ENCODE measurements at places on chromosomes 4 and X.

DNA sequence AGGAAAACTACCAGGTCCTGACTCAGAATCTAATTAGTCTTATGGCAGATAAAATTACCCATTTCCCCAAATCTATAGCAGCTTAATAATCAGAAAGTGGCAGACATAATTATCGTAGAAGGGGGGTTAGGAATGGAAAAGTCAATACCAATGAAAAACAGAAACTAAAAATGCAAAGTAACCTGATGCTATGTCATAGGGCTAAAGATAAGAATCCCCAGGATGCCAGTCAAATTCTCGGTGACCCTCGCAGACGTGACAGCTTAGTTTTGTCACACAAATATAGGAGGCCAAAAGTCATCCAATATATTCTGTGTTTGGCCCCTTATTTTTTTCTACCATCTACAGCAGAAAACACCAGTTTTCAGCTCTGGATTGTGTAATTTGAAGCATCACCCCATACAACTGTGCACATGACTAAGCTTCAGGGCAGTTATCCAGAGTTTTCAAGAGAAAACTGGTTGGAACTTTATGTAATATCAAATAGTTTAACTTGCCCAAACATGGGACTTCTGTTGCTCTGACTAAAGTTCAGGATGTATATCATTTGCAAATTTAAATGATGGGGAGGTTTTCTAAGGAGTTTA lies 30.9 kb downstream of the RASSF6 start:
- peak; percentile 19 for DNase-seq

DNA sequence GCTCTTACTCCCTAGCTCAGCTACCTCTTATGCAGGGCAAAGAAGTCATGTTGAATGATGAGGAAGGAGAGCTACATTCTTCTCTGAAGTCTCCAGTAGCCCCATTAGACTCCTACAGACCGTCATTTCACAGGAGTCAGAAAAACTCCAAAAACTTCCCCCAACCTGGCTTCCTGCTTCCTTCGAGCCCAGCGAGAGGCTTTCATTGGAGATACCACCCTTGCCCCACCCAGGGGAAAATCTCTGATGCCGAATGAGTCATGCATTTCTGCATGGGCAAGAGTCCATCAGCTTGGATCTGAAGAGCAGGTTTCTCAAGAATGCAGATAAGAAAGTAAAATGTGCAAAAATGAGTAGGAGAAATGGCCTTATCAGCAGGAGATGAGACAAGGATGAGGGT lies 53.0 kb downstream of the ARSF start:
- no peak for DNase-seq

- DNase-seq = no peak
Observed at GRCh38 chr4:148808416-148808815, 366.2 kb upstream of the NR3C2 start.

GRCh38 chr4:74105656-74106280 lies 6.8 kb upstream of the CXCL2 start:
- no peak for DNase-seq

DNA sequence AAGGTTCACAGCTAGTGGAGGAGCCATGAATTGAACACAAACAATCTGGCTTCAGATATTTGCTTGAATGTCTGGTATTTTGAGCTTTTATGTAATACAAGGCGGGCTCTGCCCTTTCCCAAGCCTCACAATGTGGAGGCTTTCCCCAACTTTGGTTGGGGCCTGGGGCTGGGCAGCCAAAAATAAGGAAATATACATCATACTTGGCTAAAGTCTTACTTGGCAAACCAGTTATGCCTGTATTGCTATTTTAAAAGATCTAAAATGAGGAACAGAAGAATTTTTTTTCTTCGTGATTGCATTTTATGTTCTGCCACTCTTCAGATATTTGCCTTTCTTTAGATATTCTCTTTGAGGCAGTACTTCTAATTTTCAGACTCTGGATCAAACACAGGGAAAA lies 26.1 kb downstream of the ARFIP1 start:
- no peak for DNase-seq

- DNase-seq = no peak
Observed at GRCh38 chrX:69807400-69807799, 191.5 kb downstream of the EDA start.

DNA sequence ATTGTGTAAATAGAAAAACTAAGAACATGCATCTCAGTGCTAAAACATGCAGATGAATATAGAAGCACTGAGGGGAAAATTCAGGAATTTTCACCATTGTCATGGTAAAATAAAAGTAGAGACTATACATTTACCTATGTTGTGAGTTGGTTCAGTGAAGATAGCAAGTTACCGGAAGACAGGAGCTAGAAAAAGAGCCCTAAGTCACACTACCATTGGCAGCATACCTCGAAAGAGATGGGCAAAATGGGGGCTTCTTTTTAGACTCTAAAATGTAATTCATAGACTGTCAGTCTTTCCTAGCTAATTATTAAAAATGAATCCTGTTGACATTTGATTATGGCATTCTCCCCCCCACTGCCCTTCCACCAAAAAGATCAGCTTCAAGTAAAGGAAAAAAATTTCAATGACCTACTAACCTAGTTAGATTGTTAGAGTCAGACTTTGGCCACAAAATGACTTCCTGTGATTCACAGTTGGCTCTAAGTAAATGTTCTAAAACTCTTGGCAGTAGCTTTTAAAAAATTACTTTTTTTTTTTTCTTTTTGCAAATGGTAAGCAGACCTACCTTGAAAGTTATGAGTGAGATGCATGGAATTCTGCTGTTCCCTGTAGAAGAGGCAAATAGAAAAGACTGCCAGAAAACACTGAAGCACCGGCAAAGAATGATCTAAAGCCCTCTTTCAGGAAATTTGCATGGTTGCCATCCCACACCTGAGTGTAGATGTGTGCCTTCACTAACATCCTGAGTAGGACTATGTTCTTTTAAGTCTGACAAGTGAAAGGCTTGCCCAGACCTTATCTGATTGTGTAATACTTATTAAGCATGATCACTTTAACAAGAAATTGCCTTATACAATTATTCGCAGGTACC lies 26.4 kb upstream of the ARSJ start:
- no peak for DNase-seq

- DNase-seq = peak; percentile 73
Observed at GRCh38 chr4:2785613-2786012, 7.3 kb upstream of the SH3BP2 start.

- no peak for DNase-seq
Observed at GRCh38 chr4:8331575-8331955, 62.0 kb downstream of the HTRA3 start.

- DNase-seq = no peak
Observed at GRCh38 chr4:123350191-123350544, 46.4 kb upstream of the SPRY1 start.

DNA sequence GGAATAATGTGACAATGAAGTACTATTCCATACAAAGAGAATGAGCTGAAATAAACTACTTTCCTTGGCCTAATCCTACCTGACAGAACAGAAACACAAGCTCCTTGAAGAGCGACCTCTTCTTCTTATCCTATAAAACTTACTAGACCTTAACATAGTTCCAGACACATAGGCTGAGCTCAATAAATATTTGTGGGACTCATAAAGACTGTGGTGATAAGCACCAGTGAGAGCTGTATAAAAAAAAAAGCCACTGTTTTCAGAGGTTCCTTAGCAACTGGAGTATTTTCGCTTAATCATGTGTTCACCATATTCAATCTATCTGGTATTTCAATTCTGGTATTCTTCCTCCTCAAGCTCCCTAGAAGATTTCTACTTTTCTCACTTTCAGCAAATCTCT lies 1129.6 kb downstream of the STPG2 start:
- no peak for DNase-seq

DNA sequence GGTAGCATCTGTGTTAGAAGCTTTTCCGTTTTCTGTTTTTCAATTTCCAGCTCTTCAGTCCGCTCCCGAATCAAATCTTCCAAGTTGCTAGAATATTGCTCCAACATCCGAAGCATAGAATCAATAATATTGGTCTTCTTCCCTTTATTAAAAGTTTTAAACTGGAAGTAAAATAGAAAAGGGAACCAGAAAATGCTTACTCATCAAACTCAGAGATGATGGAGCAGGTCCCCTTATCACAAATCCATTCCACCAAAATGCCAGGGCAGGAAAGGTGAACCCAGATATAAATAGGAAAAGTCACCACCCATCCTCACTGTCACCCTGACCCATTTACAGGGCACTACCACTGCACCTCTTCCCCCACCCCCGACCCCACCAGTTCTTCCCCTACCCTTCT lies 89.0 kb downstream of the GUCY2F start:
- DNase-seq = no peak

- no peak for DNase-seq
Observed at GRCh38 chrX:9252182-9252581, 212.7 kb upstream of the TBL1X start.

- peak; percentile 59 for DNase-seq
Observed at GRCh38 chrX:112669824-112670223, 9.9 kb downstream of the LHFPL1 start.

- DNase-seq = no peak
Observed at GRCh38 chr4:75545526-75545925, 10.3 kb upstream of the ODAPH start.

GRCh38 chr4:117225471-117225870 lies 140.1 kb upstream of the TRAM1L1 start:
- DNase-seq = no peak

GRCh38 chr4:138978028-138978585 lies 37.5 kb upstream of the NOCT start:
- DNase-seq = no peak

Data from inflammatory macrophage treated with lipopolysaccharide for 4 hours (primary cell).